ENCODE measurements at places on chromosomes 3 and 15.

DNA sequence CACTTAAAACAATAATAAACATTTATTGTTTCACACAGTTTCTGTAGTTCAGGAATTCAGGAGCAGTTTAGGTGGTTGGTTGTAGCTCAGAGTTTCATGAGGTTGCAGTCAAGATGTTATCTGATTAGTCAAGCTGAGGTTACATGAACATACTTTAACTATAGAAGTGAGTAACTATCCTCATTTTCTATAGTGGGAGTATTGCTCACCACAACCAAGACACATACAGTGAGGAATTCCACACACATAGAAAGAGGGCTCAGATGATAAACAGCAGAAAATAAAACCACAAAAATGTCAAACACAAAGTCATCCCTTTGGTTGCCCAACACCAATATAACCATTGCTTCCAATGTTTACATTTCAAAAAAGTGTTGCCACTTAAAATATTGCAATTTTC, 13.6 kb downstream of the SCN11A start:
- DNase-seq: no peak

DNA sequence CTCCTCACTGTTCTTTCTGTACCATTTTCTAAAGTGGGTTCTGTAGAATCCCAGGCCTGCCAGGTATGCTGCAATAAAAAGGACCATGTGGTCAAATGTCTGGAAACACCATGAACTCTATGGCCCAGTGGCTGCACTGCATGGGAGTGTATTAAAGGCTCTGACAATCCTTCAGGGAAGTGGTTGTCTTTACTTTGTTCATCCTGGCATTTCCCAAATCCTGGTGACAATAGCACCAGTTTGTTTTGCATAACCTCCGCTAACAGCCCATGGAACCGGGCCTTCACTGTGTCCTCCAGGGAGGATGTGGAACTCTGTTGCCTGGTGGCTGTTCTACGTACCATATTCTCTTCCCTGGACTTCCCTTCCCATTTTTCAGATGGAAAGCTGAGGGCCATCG, 11.2 kb upstream of the DUSP7 start:
- DNase-seq: no peak

DNA sequence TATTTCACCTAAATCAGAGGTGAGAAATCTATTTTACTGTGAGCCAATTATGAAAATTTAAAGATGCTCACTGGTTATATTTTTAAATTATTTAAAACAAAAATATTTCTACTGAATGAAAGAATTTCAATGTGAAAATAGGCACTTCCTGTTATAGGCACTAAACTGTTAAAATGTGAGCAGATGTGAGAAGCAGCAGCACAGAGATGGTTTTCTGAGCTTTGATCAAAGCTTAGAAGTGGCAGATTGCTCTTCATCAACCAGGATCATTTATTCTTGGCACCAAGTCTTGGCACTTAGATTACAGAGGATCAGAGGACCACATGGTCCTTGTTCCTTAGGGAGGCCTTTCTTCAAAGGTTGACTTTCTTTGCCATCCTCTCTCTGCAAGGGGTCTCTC, 18.0 kb upstream of the TSC22D2 start:
- no peak for DNase-seq

DNA sequence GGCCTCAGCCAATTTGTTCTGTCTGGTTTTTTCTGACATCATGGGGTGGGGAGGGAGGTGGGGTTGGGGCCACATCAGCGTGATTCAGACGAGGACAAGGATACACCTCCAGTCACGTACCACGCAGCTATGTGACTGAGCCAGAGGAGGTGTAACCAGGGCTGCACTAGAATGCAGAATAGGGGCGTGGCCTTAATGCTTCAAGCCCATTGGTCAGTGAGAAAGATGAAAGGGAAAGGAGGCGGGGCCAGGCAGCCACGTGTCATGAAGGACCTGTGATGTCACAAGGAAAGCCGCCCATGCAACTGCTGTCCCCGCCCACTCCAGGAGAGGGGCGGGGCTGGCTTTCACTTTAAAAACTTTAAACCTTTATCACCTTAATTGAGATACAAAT, at the start of gene GOLGA6L2:
Gene GOLGA6L2, minus strand, starts transcription at position 137 of the 394 bp plus-strand sequence. Its CDS starts 62 bp downstream, at position 75.
- DNase-seq: no peak

DNA sequence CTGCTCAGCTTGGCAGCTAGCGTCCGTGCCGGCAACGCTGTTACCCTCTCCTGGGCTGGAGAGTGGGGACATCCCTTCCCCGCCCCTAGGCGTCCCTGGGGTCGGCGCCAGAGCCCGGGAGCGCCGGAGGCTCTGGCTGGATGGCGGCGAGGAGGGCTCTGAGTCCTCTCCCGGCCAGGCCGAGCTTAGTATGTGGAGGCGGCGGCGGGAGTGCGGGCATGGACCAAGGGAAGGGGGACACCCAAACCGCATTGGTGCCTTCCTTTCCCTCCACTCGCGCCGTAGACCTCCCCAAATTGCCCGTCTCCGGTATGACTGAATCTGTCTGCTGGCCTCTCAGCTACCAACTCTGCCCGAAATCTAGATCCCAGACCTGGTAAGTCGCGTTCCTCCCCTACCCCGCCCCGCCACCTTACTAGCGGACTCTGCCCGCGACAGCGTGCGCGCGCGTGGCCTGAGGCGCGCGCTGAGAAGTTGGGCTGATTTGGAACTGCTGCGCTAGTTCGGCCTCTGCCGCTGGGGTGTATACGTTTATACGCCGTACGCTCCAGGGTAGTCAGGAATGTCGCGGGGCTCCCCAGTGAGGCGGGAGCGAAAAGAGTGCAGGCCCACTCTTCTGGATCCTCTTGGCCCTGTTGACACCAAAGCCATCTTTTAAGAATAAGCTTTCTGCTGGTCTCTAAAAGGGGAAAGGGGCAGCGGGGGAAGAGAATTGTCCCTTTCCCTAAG, 12.2 kb downstream of the ZIC1 start:
- no peak for DNase-seq

GRCh38 chr3:78221300-78221699, 1181.4 kb downstream of the ROBO2 start:
- DNase-seq: no peak
